ENCODE measurements at places on chromosomes 2 and 18.

GRCh38 chr2:233353769-233354499 lies at the start of gene DGKD:
DGKD (plus strand) TSS chr2:233354494; CDS start chr2:233354519, 25 bp downstream.
- DNase-seq = peak; percentile 59

GRCh38 chr2:239790721-239791120 lies 234.4 kb downstream of the NDUFA10 start:
- DNase-seq = no peak

- DNase-seq = no peak
These were observed 6.0 kb downstream of the LHCGR start for GRCh38 chr2:48749291-48750127.

DNA sequence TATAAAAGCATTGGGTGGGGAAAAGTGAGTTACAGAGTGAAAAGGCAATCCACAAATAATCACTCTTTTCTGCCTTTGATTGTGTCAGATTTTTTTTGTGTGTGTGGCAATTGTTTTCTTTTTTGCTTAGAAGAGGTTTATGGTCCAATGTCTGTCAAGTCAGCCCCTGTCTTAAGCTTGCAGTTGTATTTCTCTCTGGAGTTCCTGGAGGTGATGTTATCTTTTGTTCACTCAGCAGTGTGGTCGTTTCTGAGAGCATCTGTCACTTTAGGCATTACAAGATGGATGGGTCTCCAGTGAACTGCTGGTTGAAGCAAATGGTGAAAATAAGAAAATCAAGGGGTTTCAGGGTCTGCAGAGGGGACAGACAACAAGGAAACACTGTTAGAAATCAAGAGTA lies 121.3 kb downstream of the GREB1L start:
- DNase-seq = no peak

- DNase-seq = no peak
These were observed 103.8 kb upstream of the NDUFV2 start for GRCh38 chr18:8998481-8999217.

DNA sequence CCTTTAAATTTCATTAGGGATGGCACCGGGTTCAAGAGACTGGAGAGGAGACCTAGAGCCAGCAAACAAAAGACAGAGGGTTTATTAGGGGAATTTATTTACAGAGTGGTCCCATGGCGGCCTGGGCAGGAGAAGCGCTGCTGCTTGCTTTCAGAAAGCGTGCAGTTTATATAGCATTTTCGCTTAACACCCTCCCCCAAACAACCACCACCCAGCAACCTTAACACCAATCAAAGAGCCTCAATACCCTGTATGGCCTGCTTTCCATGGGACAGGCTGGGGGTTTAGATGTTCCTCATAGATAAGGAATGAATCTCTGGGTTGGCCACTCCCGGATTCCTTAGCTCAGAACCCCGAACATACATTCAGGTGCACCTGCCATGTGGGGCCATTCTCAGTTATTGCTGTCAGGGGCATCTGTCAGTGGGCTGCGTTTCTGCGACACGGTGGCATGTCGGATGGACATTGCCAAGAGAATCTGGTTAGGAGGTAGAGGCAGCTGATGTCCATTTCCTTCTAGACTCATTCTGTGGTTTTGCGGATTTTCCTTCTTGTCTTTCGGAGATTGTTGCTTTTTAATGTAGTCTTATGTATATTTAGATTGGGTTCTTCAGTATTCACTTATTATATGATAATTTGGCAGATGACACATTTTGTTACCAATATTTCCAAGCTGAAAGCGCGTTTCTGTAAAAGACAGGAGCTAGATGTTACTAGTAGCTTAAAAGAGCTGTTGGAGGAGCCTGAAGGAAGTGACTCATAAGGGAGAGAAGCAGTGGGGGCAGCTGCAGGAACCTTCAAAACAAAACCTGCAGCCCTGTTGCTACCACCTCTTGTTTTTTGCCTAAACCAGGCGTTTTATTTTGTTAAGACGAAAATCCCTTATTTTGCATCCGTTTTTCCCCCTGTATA lies 7.2 kb downstream of the AGAP1 start:
- DNase-seq = no peak

GRCh38 chr2:237594514-237594871 lies 4.0 kb upstream of the RAB17 start:
- DNase-seq = no peak

DNA sequence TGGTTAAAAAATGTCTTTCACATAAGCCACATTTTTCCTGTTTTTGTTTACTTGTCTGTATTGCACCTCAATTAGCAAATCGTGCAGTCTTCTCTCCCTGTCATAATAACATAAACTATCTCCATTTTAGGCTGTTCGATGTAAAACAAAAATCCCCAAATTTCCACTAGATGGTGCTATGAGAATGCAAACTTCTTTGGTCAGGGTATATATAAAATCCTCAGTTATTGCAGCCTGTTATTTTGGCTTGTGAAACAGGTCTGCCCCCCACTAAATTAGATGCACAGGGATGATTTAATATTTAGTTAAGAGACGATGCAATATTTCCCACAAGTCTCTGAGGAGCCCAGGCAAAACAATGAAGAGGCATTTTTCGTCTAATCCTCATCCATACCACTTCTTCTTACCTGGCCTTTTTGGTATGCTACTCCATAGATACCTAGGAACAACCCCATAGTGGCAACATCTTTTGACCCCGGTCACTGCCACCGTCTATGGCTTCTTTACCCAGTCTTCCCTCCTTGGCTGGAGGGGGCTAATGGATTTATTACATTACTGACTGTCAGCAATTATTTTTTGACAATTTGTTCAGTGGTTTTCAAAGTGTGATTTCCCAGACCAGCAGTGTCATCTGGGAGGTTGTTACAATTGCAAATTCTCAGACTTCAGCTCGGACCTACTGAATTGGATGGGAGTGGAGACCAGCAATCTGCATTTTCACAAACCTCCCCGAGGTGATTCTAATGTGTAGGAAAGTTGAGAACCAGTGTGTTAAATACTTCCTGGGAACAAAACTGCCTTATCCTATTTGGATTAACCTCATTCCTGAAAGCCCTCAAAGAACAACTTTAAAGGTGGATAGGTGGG lies 117.4 kb upstream of the CWC22 start:
- no peak for DNase-seq

GRCh38 chr2:29444150-29444549 lies 328.9 kb downstream of the CLIP4 start:
- DNase-seq = no peak

DNA sequence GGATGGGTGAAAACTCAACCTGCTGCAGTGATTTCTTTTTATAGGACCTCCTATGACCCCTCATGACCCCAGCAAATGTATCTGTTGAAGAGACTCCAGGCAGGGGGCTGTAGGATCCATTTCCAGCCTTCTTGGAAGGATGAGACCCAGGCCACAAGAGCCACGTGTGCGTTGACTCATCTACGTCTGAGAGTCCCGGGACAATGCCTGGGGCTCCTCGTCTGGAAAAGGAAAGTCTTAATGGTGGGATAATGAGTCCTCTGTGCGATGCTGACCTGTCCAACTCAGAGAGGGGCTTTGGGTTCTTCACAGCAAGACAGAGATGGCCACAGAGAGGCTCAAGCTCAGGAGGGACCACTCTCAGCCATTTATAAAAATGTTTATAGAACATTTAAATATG lies 80.8 kb downstream of the SMIM21 start:
- no peak for DNase-seq

- DNase-seq = no peak
These were observed 3.3 kb upstream of the SLC66A2 start for GRCh38 chr18:79954791-79955190.
